ENCODE measurements at places on chromosomes 6 and 20. TPM values are rescaled to one million over a fixed set of nuclear protein-coding genes. Genes with fewer than 3 reads are reported as not detected.

Gene CST9
- not detected for total RNA-seq

DNA sequence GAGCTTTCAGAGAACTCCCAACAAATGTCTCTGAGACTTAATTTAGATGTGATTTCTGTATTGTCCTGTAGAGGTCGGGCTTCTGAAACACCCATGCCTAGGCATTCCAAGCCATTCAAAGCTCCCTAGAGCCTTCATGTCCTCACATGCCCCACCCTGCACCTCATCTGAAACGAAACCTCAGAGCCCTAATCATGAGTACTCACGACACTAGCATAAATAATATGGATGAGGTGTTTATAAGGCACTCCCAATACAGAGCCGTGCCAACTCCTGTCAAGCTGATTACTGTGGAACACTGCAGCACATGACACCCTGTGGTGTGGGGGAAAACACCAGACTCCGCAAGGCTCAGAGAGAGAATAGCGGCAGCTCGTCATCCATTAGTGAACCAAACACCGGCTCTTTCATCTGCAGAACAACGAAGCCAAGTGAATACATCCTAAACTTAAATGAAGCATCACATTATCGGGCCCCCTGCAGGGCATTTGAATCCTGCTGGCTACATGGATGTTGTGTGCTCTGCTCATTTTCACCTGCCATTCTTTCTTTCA lies 83.8 kb downstream of the FNDC1 start:
- DNase-seq: peak; percentile 12

Gene PI16
- not detected for total RNA-seq

DNA sequence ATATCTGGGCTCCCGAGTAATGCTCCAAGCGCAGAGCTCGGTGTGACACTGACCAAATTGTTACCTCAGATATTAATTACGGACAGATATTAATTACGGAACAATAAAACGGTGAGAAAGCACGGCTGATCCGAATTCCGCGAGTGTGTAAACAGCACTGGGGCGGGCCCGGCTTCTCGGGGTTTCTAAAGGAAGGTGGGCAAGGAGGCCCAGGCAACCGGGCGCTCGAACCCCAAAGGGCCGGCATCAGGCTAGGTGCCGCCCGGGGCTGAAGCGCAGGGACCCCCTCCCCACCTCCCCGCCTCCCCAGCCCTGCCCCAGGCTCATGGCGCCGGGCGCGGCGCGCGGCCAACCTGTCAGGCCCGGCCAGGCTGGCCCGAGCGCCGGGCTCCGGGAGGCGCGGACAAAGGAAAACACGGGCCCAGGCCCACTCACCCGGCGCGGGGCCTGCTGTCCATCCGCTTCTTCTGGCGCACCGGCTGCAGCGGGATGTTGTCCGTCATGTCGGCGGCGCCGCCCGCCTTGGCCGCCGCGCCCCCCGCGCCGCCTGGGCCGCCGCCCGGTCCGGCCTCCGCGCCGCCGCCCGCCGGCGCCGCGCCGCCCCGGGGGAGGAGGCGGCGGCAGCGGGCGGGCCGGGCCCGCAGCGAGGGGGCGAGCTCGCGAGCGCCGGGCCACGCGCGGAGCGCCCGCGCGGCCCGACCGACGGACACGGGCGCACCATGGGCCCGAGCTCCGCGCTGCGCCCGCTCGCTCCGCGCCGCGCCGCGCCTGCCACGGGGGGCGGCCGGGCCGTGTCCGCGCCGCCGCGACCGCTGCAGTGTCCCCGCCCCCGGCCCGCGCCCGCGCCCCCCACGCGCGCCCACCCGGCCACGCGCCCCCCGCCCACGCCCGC lies at the start of gene ATP9A:
ATP9A (minus strand) TSS at position 524 of the 892 bp plus-strand sequence; CDS start at position 503, 21 bp downstream.
- DNase-seq: peak; percentile 13

GRCh38 chr6:1726341-1726768 lies 116.6 kb downstream of the FOXC1 start:
- no peak for DNase-seq

GRCh38 chr6:53861518-53861917 lies 66.7 kb downstream of the LRRC1 start:
- no peak for DNase-seq

DNA sequence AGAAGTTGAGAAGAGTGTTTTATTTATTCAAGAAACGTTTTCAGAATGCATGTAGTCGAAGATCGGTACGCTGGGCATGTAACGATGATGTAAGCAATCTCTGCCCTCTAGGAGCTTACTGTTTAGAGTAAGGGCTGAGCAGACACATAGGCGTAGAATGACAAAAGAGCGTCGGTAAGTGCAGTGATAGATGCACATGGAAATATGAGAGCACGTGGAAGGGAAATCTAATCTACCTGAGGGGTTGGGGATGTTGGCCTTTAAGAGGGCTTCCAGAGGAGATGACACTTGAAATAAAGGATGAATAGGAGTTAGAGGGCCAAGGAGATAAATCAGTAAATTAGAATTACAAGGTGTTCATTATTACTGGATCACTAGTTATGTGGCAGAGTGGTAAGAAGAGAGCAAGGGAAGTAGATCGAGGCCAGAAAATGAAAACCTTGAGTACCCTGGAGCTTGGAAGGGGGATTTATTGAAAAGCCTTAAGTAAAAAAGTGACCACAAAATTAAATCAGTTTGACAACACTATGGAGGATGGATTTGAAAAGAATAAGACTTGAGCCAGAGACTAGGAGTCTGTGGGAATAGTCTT lies 782 bp downstream of the TRMT11 start:
- no peak for DNase-seq

Gene OPRL1
- 0.96 TPM for total RNA-seq

Gene HLA-DPB1
- total RNA-seq: 20.4 TPM

Gene SLC25A27
- total RNA-seq: 8.4 TPM

- peak; percentile 73 for DNase-seq
These were observed 6.9 kb upstream of the BLCAP start for GRCh38 chr20:37534401-37535157.

- peak; percentile 72 for DNase-seq
These were observed 2.1 kb upstream of the PERP start for GRCh38 chr6:138109042-138109997.

Gene SOX18
- not detected for total RNA-seq

- DNase-seq: no peak
These were observed 297.9 kb upstream of the RIMS1 start for GRCh38 chr6:71588490-71588889.

Gene RIOK1
- 31.1 TPM for total RNA-seq

- no peak for DNase-seq
These were observed 79.5 kb upstream of the TCF21 start for GRCh38 chr6:133809406-133809805.

Gene TUBB1
- not detected for total RNA-seq

Gene FAM83C
- total RNA-seq: not detected

GRCh38 chr6:137231895-137232294 lies 12.7 kb upstream of the IFNGR1 start:
- DNase-seq: no peak

- DNase-seq: no peak
These were observed 153.5 kb upstream of the DST start for GRCh38 chr6:56796196-56796532.

Gene CNPY3
- total RNA-seq: 62.6 TPM

DNA sequence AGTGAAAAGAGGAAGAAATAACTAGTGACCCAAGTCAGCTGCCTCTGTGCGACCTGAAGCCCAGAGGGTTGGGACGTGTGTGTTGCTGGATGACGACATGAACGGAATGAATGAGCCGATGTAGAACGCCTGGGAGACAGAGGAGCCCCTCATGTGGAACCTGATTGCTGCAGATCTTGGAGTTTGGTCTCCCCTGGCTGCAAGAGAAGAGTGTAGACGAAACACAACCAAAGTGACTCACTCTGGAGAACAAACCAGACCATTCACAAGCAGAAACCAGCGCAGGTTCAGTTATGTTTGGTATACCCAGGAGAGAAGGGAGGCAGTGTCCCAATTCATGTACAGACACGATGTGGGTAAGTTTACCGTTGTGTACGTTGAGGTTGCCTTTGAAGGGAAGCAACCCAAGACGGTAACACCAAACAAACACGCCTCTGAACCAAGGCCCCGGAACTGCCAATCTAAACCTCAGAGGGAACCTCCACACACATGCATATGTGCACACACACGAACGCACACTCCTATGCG lies 265.9 kb downstream of the BMP7 start:
- no peak for DNase-seq

Gene ADTRP
- total RNA-seq: not detected

DNA sequence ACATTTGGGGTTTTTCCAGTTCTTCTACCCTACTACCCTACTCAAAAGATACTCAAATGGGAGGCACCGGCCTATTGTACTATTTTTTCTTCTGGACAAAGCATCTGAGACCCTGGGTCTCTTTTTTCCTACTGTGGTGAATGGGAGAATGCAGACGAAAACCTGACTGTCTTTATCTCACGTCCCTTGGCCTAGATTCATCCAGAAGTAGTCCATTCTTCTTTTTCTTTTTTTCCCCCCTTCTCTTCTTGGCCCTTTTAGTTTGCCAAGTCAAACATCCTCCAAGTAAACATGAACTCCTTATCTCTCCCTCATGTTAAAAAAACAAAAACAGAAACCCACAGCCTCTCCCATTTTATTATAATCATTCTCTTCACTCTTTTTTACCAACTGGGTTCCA lies 8.7 kb upstream of the ILRUN start:
- no peak for DNase-seq

GRCh38 chr6:28587746-28588075 lies 62.0 kb downstream of the GPX5 start:
- DNase-seq: no peak

DNA sequence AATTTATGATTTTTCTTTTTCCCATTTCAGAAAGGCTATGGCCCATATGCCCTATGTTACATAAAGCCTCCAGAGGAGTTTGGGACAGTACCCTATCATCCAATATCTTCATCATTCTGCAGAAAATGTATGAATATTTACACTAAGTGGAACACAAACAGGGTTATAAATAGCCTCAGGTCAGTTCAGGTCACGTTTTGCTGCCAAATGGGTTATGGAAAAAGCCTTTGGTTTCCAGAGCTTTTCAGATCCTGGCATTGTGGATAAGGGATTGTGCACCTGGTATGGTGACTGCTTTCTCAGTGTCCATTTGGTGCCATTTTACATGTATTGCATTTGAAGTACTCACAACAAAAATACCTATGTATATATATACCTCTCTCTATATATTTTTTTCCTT lies 29.4 kb downstream of the UTRN start:
- DNase-seq: no peak

GRCh38 chr6:92354270-92354829 lies 1065.0 kb downstream of the EPHA7 start:
- DNase-seq: no peak
